ENCODE measurements at places on chromosomes 3 and 15. TPM values are rescaled to one million over a fixed set of nuclear protein-coding genes. Genes with fewer than 3 reads are reported as not detected.

GREM1 gene
- total RNA-seq = under 0.01 TPM

GLDN gene
- not detected for total RNA-seq

LHFPL4 gene
- not detected for total RNA-seq

CCDC191 gene
- total RNA-seq = 2.3 TPM

OSTN gene
- total RNA-seq = not detected

SPSB4 gene
- not detected for total RNA-seq

Measured in cardiac atrium fibroblast (primary cell).